ENCODE measurements at places on chromosomes 13 and 19. TPM values are rescaled to one million over a fixed set of nuclear protein-coding genes. Genes with fewer than 3 reads are reported as not detected.
A peak's percentile ranks its signal among the peaks of the same experiment; 100 is the strongest.

The SYNE4 gene
- not detected for total RNA-seq

- no peak for DNase-seq
Measured at GRCh38 chr13:94800423-94800822, 88.1 kb upstream of the SOX21 start.

GRCh38 chr13:86792153-86792651 is 879.0 kb upstream of the SLITRK5 start:
- DNase-seq, result no peak

- DNase-seq, result peak; percentile 40
Measured at GRCh38 chr19:40143612-40144011, 47.6 kb upstream of the MAP3K10 start.

The HCST gene
- total RNA-seq, result 0.81 TPM

DNA sequence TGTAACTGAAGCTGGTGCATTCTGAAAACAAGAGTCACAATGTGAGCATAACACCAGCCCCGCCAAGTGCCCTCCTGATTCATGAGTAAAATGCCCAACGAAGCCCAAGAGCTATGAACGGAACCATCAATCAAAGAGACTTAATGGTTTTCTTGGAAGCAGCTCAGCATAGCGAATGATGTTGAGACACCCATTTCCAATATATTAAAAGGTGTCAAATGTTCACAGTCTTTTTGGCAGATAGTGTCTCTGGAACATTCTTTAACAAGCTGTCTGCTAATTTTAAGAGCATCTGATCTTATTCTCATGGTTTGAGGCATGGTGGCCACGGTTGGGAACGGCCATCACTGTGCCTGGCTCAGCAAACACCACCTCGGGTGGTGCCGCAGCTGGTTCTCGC is 133.4 kb upstream of the USP29 start:
- no peak for DNase-seq

- peak; percentile 22 for DNase-seq
Measured at GRCh38 chr19:11373166-11373884, 1.1 kb upstream of the SWSAP1 start.

GRCh38 chr13:48527955-48528354 is 4.9 kb downstream of the RCBTB2 start:
- DNase-seq, result no peak

DNA sequence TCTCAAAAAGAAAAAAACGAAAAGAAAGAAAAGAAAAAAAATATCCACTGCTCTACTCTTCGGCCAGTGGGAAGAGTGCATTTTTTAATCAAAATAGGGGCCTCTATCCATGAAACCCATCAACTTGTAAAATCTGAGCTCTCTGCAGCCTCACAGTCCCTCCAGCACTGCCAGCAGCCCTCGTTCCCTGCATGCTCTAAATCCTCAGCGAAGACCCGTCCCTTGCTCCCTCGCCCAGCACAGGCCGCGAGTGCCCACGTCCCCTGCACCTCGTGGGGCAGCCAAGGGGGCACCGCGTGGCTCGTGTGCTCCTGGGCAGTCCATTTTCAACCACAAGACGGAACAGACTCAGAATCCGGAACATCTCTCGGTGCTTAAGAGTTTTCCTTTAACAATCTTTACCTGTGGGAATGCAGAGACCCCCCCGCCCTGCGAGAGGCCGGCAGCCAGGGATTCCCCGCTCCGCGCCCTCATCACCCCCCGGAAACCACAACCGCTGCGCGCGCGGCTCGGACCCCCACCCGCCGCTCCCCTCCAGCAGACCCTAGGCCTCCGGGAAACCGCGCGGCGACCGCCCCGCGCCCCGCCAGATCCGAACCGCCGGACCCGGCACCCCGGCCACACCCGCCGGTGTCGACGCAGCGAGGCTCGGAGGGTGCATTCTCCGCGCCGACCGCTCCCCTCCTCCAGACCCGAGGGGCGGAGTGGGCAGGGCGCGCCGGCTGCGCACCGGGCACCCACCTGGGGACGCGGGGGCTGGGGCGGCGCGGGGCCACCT is 638 bp downstream of the ANKRD27 start:
- DNase-seq, result no peak

GRCh38 chr19:51780270-51780669 is 14.7 kb upstream of the FPR3 start:
- DNase-seq, result no peak

The COL4A2 gene
- 53.3 TPM for total RNA-seq

GRCh38 chr19:12485052-12485416 is 418 bp upstream of the ZNF709 start:
- DNase-seq, result no peak

The OR4F17 gene
- not detected for total RNA-seq

DNA sequence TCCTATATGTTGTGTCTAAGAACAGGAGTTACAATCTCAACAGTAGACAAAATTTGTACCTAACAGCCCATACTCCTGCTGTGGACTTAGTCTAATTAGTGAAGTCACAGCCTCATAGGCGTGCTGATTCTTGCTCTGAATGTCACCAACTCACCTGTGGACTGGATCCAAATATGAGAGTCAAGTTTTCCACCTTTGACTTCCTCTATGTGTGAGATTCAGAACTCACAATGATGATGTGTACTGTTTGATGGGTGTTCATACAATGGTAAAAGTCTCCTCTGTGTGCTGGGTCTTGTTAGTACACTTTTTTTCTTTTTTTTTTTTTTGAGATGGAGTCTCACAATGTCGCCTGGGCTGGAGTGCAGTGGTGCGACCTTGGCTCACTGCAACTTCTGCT is 7.8 kb upstream of the ZNF91 start:
- no peak for DNase-seq

DNA sequence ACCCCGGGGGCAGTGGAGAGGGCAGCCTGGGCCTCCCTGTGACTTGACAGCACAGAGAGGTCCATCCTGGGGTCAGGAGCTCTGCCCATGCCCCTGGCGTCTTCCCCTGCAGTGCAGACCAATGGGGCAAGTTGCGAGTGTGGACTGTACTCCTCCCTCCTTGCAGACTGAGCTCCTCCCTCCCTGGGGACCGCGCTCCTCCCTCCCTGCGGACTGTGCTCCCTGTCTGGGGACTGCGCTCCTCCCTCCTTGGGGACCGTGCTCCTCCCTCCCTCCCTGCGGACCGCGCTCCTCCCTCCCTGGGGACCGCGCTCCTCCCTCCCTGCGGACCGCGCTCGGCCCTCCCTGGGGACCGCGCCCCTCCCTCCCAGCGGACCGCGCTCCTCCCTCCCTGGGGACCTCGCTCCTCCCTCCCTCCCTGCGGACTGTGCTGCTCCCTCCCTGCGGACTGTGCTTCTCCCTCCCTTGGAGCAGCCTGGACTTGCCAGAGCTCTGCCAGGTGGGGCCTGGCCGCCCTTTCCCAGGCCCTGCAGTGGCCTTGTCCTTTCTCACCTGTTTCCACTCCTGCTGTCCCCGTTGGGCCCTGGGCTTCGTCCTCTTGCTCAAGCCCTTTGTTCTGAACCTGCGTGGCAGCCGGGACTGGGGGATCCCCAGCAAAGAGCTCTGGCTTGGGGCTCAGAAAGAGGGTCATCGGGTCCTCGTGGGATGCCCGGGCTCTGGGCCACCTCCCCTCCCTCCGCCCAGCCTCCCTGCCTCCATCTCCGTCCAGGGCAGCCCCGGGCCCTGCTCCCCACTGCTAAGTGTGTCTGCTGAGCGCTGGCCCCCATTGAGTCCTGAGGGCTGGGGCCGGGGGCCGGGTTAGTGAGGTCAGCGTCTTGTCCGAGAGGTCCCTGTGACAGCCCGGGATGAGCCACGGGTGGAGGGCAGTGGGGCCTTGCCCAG is 6.8 kb downstream of the GAMT start:
- DNase-seq, result no peak

DNA sequence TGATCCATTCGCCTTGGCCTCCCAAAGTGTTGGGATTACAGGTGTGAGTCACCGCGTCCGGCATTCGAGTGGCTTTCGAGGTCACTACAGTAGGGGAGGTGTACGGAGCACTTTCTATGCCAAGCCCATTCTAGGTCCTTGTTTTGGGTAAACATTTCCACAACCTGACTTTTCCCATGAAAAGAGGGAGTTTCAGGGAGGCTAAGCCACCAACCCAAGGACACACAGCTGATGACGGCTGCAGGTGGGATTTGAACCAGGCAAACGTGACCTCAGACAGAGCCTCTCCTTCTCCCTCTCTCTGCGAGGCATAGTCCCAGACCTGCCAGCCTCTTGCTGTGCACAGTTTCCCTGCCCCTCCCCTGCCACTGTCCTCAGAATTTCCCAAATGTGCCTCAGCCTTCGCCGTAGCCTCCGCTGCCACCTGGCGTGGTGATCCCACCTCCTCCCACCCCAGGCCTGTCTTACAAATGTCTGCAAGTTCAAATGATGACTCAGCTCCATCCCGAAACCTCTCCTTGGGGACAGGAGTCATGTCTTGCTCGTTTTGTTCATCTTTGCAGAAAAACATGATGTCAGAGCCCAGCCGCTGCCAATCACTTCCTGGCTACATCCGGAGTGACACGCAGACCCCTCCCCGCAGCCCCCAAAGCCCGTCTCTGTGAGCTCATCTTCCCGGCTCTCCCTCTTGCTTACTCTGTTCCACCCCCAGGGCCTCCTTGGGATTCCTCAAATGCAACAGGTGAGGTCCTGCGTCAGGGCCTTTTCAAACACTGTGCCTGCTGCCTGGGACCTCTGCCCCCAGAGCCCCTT is 6.6 kb upstream of the GADD45B start:
- peak; percentile 66 for DNase-seq

The MYH14 gene
- not detected for total RNA-seq

DNA sequence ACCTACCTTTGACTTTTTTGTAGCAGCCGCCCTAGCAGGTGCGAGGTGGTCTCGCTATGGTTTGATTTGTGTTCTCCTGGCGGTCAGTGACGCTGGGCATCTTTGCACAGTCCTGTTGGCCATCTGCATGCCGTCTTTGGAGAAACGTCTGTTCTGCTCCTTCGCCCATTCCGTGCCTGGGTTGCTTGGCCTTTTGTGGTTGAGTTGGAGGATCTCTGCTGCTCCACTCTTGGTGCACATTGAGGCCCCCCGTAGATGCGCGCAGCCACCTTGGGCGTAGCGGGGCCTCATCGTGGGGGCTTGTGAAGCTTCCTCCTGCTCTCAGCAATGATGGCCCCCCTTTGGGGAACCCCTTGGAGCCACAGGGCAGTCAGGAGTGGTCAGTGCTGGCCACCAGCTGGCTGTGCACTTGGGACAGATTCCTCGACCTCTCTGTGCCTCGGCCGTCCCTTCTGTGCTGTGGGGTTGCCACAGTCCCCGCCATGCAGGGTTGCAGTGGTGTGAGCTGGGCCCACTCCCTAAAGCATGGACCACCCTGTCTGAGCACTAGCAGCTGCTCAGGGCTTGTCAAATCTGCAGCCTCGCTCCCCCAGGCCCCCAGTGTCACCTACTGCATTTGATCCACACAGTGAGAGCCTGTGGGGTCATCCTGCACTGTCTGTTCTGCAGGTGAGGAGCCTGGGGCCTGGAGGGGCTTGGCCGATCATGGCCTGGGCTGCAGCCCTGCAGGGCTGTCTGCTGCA is 170.8 kb downstream of the KDM4B start:
- DNase-seq, result no peak

GRCh38 chr13:78657699-78658629 is 991 bp downstream of the OBI1 start:
- peak; percentile 16 for DNase-seq

The PLIN5 gene
- total RNA-seq, result not detected

- peak; percentile 49 for DNase-seq
Measured at GRCh38 chr19:35514282-35514809, 897 bp upstream of the DMKN start.

Data from fibroblast of the aortic adventitia (primary cell).